ENCODE measurements at places on chromosomes 6 and 20. TPM values are rescaled to one million over a fixed set of nuclear protein-coding genes. Genes with fewer than 3 reads are reported as not detected.

GRCh38 chr6:106037060-106037459 lies 49.1 kb upstream of the PRDM1 start:
- H3K4me3 ChIP-seq: no peak overlapping the region
- no peaks in the 10 kb centered on the region for H3K27me3 ChIP-seq
- no peak overlapping the region for H3K27ac ChIP-seq

- no peaks in the 10 kb centered on the region for H3K4me1 ChIP-seq
- DNase-seq: no peak
- H3K36me3 ChIP-seq: peaks cover 21% of the 10 kb centered on the region
- H3K27me3 ChIP-seq: no peaks in the 10 kb centered on the region
- H3K27ac ChIP-seq: no peak overlapping the region
Observed at GRCh38 chr20:62244644-62245108, 6.4 kb downstream of the OSBPL2 start.

- no peaks in the 10 kb centered on the region for H3K36me3 ChIP-seq
- H3K27ac ChIP-seq: peak overlapping the region; percentile 36
- H3K4me1 ChIP-seq: peaks cover 12% of the 10 kb centered on the region
- no peak overlapping the region for H3K4me3 ChIP-seq
- DNase-seq: peak; percentile 15
Observed at GRCh38 chr20:4434681-4435080, 287.0 kb upstream of the PRND start.

DNA sequence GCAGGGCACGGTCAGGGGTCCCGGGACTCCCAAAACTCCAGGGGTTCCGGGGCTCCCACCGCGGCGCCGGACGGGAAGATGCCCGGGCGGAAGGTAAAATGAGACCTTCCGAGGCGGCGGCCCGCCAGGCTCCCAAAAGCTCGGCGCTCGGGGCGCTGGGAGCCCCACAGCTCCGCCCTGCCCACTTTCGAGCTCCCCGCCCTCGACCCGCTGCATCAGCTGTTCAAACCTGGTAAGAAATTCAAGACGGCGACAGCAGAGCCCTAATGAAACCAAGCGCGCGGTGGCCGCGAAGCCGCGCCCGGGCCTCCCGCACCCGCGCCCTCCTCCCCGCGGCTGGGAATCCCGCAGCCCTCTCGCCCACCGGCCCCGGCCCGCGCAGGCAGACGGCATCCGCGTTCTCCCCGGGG lies 369 bp downstream of the SLC4A11 start:
- H3K27me3 ChIP-seq: peaks cover 36% of the 10 kb centered on the region
- DNase-seq: no peak
- H3K4me3 ChIP-seq: peak overlapping the region; percentile 64
- H3K27ac ChIP-seq: no peak overlapping the region
- no peaks in the 10 kb centered on the region for H3K36me3 ChIP-seq

- H3K4me3 ChIP-seq: no peak overlapping the region
- no peaks in the 10 kb centered on the region for H3K27me3 ChIP-seq
- H3K27ac ChIP-seq: no peak overlapping the region
- no peak for DNase-seq
Observed at GRCh38 chr20:16158976-16159286, 414.3 kb downstream of the KIF16B start.

GRCh38 chr20:19937651-19938420 lies 79.3 kb upstream of the NAA20 start:
- no peak overlapping the region for H3K4me3 ChIP-seq
- no peak for DNase-seq
- H3K27me3 ChIP-seq: no peaks in the 10 kb centered on the region
- H3K4me1 ChIP-seq: peaks cover 10% of the 10 kb centered on the region
- peaks cover 39% of the 10 kb centered on the region for H3K36me3 ChIP-seq

DNA sequence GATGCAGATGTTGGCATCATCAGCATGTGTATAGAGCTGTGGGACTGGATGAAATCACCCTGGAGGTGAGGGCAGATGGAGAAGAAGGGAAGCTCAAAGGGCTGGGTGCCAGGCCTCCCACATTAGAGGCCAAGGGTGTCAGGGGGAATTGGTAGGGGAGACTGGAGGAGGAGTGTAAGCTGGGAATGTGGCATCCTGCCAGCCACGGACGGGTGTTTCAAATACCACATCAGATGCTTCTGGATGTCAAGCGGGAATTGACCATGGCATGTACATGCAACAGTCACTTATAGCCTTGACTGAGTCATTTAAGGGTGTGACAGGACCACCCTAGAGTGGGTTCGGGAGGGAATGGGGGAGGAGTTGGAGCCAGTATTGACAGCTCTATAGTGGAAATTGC lies 9.6 kb downstream of the ERGIC3 start:
- no peaks in the 10 kb centered on the region for H3K27me3 ChIP-seq
- DNase-seq: peak; percentile 13
- H3K4me3 ChIP-seq: no peak overlapping the region
- peaks cover 78% of the 10 kb centered on the region for H3K36me3 ChIP-seq

GRCh38 chr20:14845199-14846160 lies 508.1 kb upstream of the FLRT3 start:
- no peaks in the 10 kb centered on the region for H3K4me1 ChIP-seq
- H3K4me3 ChIP-seq: no peak overlapping the region
- H3K36me3 ChIP-seq: no peaks in the 10 kb centered on the region
- no peak for DNase-seq
- H3K27ac ChIP-seq: no peak overlapping the region
- H3K27me3 ChIP-seq: no peaks in the 10 kb centered on the region

DNA sequence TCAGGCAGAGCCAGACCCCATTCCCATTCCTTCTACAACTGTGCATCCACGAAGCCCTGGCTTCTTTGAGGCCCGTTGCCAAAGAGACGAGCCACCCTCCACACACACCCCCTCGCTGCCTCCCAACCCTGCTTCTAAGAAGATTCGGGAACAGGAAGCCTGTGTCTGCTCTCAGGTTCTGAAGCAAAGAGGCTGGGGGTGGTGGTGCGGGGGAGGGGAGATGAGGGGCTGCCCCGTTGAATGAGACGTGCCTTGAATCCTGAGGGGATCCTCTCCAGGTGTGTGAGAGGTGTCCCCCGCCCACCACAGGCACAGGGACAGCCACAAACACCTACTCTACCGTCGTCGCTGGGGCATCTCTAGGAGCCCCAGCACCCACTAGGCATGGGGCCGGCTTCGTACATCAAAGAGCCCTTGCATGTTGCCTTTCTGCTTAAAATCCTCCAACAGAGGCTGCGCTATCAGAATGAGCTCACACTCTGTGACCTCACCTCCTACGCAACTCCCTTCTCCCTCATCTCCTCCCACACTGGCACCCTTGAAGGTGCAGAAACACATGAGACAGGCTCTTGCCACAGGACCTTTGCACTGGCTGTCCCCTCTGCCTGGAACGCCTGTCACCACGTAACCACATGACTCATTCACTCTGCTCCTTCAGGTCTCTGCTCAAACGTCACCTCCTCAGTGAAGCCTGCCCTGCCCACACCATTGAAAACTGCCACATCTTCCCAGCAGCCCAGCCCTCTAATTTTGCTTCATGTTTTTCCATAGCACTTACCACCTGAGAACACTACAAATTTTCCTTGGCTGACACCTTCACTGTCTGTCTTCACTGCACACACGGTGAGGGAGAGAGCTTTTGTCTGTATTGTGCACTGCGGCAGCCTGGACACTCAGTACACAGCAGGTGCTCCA lies 58.5 kb downstream of the PREX1 start:
- no peak for DNase-seq
- no peaks in the 10 kb centered on the region for H3K36me3 ChIP-seq
- no peak overlapping the region for H3K4me3 ChIP-seq
- H3K27me3 ChIP-seq: peaks cover 15% of the 10 kb centered on the region

DNA sequence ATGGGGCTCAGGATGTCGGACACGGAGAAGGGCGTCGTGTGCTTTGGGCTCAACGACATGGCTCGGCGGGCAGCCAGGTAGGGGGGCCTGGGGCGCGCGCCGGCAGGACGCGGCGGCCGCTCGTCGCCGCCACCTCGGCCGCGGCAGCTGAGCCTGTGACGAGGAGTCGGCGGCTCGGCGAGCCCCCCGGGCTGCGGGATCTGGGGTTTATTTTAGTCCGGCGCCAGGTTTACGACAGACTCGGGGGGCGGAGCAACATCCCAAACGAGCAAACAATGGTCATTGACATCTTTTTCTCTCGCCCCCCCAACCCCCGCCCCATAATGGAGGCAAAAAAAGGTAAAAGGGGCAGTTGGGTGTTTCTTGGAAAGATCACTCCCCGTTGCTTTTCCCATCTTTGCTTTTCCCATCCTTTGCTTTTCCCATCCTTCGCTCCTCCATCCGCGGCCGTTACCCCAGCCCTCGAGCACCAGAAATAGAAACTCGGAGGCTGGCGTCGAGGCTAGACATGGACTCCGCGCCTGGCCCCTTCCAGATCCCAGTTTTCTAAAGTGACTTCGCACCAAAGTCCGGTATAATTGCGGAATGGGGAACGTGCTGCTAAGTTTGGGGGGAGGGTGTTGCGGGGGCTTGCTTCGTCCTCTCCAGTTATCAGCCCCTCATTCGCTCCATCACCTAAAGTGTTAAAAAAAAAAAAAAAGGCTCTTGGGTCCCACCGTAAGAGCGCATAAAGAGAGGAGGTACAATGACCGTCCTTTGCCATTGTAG lies at the start of gene NKX2-4:
Gene NKX2-4, minus strand, starts transcription at position 186 of the 768 bp plus-strand sequence. Its CDS starts 127 bp downstream, at position 59.
- peaks cover 72% of the 10 kb centered on the region for H3K27me3 ChIP-seq
- no peak within 1 kb of the TSS for H3K27ac ChIP-seq
- peaks cover 2% of the 10 kb centered on the region for H3K4me1 ChIP-seq

- no peaks in the 10 kb centered on the region for H3K27me3 ChIP-seq
- no peaks in the 10 kb centered on the region for H3K4me1 ChIP-seq
- no peak for DNase-seq
- H3K27ac ChIP-seq: no peak overlapping the region
- no peaks in the 10 kb centered on the region for H3K36me3 ChIP-seq
- H3K4me3 ChIP-seq: no peak overlapping the region
Observed at GRCh38 chr6:23735151-23735550, 390.9 kb upstream of the NRSN1 start.

DNA sequence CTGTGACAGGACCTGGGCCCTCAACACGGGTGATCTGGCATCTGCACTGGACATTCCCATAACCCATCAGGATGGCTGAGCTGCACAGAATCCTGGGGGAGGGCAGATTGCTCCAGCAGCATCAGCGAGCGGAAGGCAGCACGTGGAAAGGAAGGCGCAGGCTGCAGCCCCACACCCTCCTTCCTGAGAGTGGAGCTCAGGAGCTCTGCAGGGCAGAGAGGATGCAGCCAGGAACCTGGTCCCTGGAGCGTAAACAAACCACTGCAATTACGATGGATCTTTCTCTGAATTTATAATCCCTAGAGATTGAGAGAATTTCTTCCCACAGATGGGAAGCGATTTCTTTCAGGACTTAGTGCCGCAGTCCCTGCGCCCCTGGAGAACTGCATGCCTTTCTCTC lies 39.7 kb upstream of the EMILIN3 start:
- no peak overlapping the region for H3K27ac ChIP-seq
- H3K27me3 ChIP-seq: no peaks in the 10 kb centered on the region
- peaks cover 53% of the 10 kb centered on the region for H3K36me3 ChIP-seq
- no peaks in the 10 kb centered on the region for H3K4me1 ChIP-seq
- DNase-seq: no peak

- DNase-seq: no peak
- H3K27me3 ChIP-seq: peaks cover 19% of the 10 kb centered on the region
- H3K4me1 ChIP-seq: no peaks in the 10 kb centered on the region
- no peak overlapping the region for H3K4me3 ChIP-seq
- H3K36me3 ChIP-seq: no peaks in the 10 kb centered on the region
Observed at GRCh38 chr20:44832724-44833123, 22.4 kb upstream of the RIMS4 start.

- H3K4me1 ChIP-seq: no peaks in the 10 kb centered on the region
- no peaks in the 10 kb centered on the region for H3K36me3 ChIP-seq
- H3K27me3 ChIP-seq: no peaks in the 10 kb centered on the region
- H3K4me3 ChIP-seq: no peak overlapping the region
Observed at GRCh38 chr20:55160037-55160436, 684.6 kb downstream of the DOK5 start.

DNA sequence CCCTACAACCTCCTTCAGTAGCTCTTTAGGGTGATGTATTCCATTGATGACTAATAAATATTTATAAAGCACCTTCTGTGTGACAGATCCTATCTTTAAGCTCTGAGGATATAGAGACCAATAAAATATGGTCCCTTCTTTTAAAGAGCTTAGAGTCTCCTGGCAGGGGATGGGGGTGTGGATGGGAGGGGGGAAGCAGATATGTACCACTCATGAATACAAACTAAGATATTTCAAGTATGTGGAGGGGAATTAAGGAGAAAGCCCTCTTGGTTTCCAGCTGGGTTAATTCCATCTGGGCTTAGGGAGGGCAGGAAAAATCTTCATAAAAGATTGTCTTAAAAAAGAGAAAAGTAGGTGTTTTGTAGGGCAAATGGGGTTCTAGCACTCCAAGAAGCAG lies 21.6 kb upstream of the FBXO9 start:
- peak; percentile 46 for DNase-seq
- H3K27me3 ChIP-seq: no peaks in the 10 kb centered on the region
- peak overlapping the region; percentile 89 for H3K27ac ChIP-seq
- no peak overlapping the region for H3K4me3 ChIP-seq

DNA sequence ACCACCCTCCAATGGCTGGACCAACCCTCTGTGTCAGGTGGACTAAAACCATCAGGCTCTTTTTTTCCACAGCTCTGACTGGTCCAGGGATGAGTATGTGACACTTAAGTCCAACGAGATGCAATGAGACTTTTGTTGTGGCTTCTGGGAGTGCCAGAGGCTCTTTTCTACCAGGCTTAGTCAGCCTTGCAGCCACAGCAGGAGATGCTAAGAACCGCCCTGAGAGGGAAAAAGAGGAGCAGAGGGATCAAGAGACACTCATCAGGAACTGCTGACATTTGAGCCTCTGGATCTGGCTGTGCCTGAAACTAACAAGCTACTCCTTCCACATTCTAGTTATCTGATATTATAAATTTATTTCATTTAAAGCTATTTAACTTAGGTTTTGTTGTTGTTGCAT lies 270.9 kb upstream of the SULF2 start:
- H3K4me1 ChIP-seq: no peaks in the 10 kb centered on the region
- DNase-seq: no peak
- no peaks in the 10 kb centered on the region for H3K27me3 ChIP-seq
- no peak overlapping the region for H3K27ac ChIP-seq

- H3K27ac ChIP-seq: peak overlapping the region; percentile 19
- H3K27me3 ChIP-seq: no peaks in the 10 kb centered on the region
- no peak overlapping the region for H3K4me3 ChIP-seq
Observed at GRCh38 chr20:11777387-11778205, 140.1 kb upstream of the BTBD3 start.

- no peak for DNase-seq
- no peaks in the 10 kb centered on the region for H3K4me1 ChIP-seq
- no peak overlapping the region for H3K4me3 ChIP-seq
Observed at GRCh38 chr6:36000451-36000850, 24.0 kb downstream of the SLC26A8 start.

GRCh38 chr6:129565366-129565765 lies 144.6 kb downstream of the ARHGAP18 start:
- no peak for DNase-seq
- H3K4me1 ChIP-seq: no peaks in the 10 kb centered on the region
- H3K36me3 ChIP-seq: no peaks in the 10 kb centered on the region
- H3K27ac ChIP-seq: no peak overlapping the region
- no peak overlapping the region for H3K4me3 ChIP-seq
- no peaks in the 10 kb centered on the region for H3K27me3 ChIP-seq

The TRIM40 gene
- not detected for total RNA-seq

The PHACTR3 gene
- total RNA-seq: not detected

The WFDC5 gene
- total RNA-seq: not detected

The CST1 gene
- not detected for total RNA-seq

The DUSP15 gene
- total RNA-seq: not detected

The CCN6 gene
- not detected for total RNA-seq

The THEMIS gene
- under 0.01 TPM for total RNA-seq

The SEL1L2 gene
- total RNA-seq: not detected

The GJA10 gene
- not detected for total RNA-seq

The RAMACL gene
- total RNA-seq: 1.1 TPM

The HLA-DOB gene
- 0.36 TPM for total RNA-seq

The COL20A1 gene
- total RNA-seq: not detected

The TTK gene
- 21.5 TPM for total RNA-seq

Measured in IMR-90 (cell line).